ENCODE measurements at places on chromosomes 2 and 18. TPM values are rescaled to one million over a fixed set of nuclear protein-coding genes. Genes with fewer than 3 reads are reported as not detected.

DNA sequence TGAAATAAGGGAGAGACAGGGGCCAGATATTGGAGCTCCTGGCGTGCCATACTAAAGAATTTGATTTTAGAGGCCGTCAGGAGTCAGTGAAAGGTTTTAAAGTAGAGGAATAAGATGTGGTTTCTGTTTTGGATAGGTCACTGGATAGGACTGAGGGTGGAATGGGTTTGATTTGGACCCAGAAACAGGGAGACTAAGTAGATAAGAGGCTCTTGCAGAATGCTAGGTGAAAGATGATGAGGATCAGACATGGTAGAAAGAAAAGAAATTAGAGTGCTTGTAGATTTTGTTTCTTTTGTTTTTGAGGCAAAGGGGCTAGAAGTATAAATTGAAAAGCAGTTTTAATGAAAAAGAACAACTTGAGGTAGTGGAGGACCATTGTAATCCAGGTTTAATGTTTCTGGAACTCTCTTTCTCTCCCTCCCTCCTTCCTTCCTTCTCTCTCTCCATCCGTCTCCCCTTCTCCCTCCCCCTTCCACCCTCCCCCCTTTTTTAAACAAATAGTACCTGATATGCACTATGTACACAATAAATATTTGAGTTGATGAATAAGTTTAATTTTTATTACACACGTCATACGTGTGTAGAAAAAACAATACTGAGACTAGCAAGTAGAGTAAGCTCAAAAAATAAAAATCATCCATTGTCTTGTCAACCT is 1.9 kb downstream of the NDUFV2 start:
- no peak for DNase-seq

DNA sequence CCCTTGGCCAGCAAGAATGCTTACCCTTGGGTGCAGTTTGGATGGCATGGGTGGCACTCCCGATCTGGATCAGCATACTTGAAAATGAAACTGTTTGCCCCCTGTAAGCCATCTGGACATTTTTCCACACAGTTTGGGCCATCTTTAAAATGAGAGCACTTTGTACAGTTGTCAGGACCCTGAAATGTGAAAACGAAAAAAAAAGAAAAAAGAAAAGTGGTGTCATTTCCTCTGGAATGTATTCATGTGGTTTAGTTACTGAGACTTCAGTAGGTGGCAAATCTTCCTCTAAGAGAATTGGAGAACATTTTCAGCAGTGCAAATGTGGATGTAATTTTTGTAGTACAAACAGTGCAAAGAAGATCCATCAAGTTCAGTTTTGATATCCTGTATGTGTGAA is 873.3 kb downstream of the ERBB4 start:
- DNase-seq: no peak

- DNase-seq: no peak
These were observed 243.0 kb downstream of the ZNF407 start for GRCh38 chr18:74840492-74841167.

GRCh38 chr2:47688561-47688960 is 94.4 kb upstream of the MSH6 start:
- no peak for DNase-seq

LDAH gene
- 7.6 TPM for total RNA-seq

CHRND gene
- not detected for total RNA-seq

All from sigmoid colon (tissue), 7 donors.